ENCODE measurements at places on chromosomes 12 and 14.

GRCh38 chr12:107488666-107489065 lies 196.9 kb upstream of the PWP1 start:
- no peak for DNase-seq

DNA sequence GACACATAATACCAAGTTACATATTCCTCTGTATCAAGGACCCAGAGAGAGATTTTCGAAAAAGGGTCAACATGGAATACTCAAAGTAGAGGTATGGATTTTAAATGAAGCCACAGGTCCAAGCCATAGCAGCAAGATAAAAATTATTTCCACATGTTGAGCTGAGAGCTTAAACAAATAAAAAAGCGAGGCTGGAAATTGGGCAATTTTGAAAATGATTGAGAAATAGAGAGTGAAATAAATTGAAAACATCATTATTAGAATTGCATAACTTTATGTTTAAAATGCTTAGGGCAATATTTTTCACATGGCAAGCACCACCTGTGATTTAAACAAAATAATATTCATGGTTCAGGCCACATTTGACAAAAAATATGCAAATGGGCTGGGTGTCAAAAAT lies 1251.0 kb upstream of the USP15 start:
- DNase-seq = no peak

DNA sequence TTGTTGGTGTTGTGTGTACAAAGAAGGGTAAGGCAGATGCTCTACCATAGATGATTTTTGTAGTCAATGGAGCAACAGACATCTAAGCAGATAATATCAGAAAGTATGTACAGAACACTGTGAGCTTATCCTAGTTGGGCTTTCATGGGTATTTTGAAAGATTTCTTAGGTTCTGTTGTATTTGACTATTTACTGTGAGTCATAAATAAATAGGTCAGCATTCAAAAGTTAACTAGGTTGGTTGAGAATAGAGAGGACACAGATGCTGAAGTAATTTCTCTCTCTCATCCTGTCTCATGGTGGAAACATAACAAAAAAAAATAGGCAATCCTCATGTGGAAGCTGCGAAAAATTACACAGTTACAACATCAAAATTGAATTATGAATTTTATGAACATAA lies 413.5 kb downstream of the CCDC91 start:
- DNase-seq = no peak

GRCh38 chr12:58727521-58727920 lies 192.8 kb downstream of the LRIG3 start:
- DNase-seq = no peak

DNA sequence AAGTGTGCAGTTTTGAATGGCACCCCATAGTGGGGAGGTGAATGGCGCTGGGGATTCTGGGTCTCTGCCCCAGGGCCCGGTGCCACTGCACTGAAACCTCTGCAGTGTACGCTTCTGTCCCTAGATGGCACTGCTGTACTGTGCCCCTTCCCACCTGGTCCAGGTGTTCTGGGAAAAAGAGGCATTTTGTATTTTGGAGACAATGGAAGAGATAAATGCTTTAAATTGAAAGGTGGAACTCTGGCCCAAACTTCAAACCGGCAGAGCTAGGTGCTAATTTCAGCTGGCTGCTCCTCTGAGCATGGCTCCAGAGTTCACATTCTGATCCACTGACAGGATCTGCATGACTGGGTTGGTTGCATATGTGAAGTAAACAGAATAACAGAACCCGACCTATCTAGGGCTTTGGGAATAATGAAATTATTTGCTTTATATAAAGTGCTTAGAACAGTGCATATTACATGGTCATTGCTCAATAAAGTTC lies 52.2 kb downstream of the KRT80 start:
- no peak for DNase-seq

All from astrocyte of the cerebellum (primary cell).